Muscle of arm (tissue), 14 donors: ENCODE measurements at places on chromosomes 4 and X. TPM values are rescaled to one million over a fixed set of nuclear protein-coding genes. Genes with fewer than 3 reads are reported as not detected.

GAGE12D gene
- polyA plus RNA-seq: not detected

DNA sequence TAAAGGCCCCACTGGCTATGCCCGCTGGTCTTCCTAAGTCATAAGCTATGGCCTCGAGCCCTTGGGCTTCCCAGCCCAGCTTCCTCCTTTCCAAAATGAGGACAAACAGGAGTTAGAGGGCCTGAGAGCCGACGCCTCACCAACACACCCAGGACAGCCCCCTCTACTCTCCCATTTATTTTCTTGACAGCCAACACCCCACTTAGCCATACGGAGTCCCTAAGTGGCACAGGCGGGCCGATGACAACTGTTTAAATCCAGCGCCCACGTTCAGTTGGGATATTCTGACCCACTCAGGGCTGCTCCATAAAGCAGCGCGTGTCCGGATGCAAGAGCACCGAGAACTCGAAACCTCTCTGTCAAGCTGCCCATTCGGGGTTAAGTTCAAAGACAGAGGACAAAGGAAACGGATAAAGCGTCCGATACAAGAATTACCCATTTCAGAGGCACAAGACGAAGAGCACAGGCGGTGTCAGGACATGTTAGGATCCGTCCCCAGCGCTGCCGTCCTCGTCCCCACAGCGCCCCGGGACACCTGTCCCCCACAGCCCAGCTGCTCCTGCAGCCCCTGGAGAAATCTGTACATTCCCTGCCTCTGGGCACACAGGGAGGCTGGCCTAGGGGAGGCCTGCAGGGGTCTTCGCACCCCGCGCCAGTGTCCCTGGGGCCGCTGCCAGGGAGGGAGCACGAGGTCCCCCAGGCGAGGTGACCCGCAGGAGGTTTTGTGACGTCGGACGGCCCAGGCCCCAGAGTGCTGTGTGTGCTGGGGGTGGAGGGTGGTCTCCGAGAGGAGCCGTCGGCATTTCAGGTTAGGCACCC lies 1.2 kb downstream of the PRKX start:
- DNase-seq: peak; percentile 43

DNA sequence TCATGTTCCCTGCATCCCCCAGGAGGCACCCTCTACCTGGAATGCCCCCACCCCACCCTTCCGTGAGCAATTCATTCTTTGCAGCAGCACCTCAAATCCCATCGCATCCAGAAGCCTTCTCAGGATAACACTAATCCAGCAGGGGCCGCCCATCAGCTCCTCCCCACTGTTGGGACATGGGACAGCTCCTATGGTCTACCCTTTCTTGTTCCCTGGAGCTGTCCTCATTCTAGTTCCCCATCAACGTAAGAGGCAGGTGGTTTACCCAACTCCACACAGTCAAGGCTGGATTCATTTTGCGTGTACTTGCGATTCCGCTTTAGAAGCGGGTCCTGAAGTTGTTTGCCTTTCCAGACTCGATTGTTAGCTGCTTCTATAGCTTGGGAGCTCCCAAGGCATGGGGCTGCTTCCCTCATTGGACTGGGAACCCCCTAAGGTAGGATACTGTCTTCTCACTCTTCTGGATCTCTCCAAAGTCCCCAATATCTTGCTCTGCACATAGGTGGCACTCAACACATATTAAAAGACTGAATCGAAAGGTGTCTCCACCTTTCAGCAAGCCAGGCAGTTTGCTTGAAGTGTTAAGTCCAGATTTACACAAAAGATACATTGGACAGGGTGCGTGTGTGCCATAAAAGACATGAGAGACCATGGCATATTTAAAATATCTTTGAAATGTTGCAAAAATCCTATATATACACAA lies 942 bp upstream of the APLN start:
- DNase-seq: no peak

POF1B gene
- polyA plus RNA-seq: not detected

TREX2 gene
- polyA plus RNA-seq: 0.82 TPM

NPY2R gene
- not detected for polyA plus RNA-seq

ELOVL6 gene
- polyA plus RNA-seq: 11.2 TPM

- DNase-seq: no peak
Measured at GRCh38 chrX:109753256-109753655, 20.2 kb upstream of the ACSL4 start.

GRCh38 chrX:20265221-20265725 lies 1.4 kb downstream of the RPS6KA3 start:
- peak; percentile 45 for DNase-seq

GLRA2 gene
- not detected for polyA plus RNA-seq

MAGEA4 gene
- not detected for polyA plus RNA-seq

GRCh38 chr4:153453402-153453801 lies 12.8 kb upstream of the TMEM131L start:
- DNase-seq: no peak

SYP gene
- 0.97 TPM for polyA plus RNA-seq

AKAP4 gene
- 2.7 TPM for polyA plus RNA-seq

PPEF2 gene
- 0.69 TPM for polyA plus RNA-seq

DNA sequence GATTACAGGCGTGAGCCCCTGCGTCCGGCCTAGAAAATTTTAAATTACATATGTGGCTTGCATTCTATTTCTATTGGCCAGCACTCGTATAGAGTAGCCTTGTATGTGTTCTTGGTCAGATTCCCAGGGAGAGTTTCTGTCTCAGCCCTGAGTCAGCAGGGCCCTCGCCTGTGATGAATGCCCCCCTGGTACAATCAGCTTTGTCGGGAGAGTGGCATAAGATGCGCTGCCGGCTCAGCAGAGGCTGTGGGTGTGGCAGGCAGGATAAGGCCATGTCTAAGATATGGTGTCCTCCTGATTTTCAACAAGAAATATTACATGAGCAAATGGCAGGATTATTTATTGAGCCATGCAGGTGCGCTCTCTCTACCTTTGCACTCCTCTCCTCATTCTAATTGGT lies 1.6 kb upstream of the REELD1 start:
- DNase-seq: no peak

- DNase-seq: no peak
Measured at GRCh38 chr4:172708184-172708583, 460.4 kb upstream of the GALNT7 start.

ARMCX2 gene
- polyA plus RNA-seq: 133 TPM

- no peak for DNase-seq
Measured at GRCh38 chr4:182447767-182448280, 204.6 kb downstream of the TENM3 start.

DNA sequence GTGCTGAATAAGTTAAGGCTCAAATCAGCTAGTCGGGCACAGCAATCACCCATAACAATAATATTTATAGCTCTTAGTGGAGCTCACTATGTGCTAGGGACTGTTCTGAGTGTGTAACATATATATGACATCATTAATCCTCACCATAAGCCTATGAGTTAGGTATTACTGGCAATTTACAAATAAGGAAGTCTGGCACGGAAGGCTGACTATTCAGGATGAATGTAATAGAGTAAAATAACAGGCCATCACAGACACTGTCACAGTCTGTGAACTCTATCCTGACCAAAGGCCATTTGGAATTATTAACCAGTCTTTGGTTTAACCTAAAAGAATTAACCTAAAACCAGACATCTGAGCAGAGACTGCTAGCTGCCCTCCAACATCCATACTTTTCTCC lies 119.3 kb downstream of the C4orf51 start:
- DNase-seq: no peak

- DNase-seq: peak; percentile 2
Measured at GRCh38 chr4:135777361-135777760, 1575.8 kb upstream of the PABPC4L start.

USP38 gene
- polyA plus RNA-seq: 21.5 TPM

OTUD5 gene
- polyA plus RNA-seq: 30.6 TPM

DNA sequence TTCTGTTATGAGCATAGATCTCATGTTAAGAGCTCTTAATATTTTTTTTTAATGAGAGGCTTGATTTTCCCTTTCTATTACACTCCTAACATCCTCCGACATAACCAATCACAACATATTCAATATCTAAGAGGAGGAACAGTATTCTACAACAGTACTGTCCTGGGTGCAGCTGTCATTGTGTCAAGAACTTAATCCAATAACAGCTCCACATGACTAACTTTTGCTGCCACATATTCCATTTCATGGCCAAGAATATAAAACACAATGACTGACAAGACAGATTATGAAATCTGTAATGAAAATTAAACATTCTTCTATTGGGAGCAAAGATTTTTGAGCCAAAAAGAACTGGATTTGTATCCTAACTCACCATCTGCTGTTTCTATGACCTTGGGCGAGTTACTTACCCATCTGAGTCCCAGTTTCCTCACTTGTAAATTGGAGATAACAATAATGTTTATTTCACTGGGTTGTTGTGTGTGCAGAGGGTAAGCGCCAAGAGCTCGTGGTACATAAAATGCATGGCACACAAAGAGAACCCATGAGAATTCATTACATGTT lies 405.6 kb downstream of the SPRY1 start:
- DNase-seq: no peak

GRCh38 chr4:44535981-44536380 lies 87.4 kb upstream of the KCTD8 start:
- no peak for DNase-seq

GPRIN3 gene
- polyA plus RNA-seq: 3.0 TPM

- DNase-seq: no peak
Measured at GRCh38 chr4:138832563-138832962, 183.0 kb upstream of the NOCT start.

GAK gene
- polyA plus RNA-seq: not detected
